ACHN (cell line): ENCODE measurements at places on chromosomes 6 and 20.

- DNase-seq = no peak
Observed at GRCh38 chr6:27053738-27054137, 193.8 kb upstream of the PRSS16 start.

GRCh38 chr6:157595768-157596167, 214.8 kb downstream of the ZDHHC14 start:
- DNase-seq = no peak

- DNase-seq = peak; percentile 2
Observed at GRCh38 chr20:1185316-1185741, 548 bp upstream of the TMEM74B start.

DNA sequence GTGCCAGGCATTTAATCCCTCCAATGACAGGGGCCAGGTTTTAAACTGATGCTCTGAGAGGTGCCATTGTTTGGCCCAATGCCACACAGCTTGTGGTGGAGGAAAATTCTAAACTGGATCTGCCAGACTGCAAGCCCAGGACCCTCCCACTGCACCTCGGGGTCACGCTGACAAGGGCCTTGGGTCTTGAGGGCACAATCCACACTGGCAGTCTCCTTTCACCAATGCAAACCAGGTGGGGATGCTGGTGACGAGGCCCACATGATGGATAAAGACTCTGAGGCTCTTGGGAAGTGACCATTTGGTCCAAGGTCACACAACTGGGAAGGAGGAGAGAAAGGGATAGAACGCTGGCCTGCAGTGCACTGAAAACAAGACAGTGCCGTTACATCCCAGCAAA, 14.7 kb downstream of the ANKRD60 start:
- DNase-seq = no peak

DNA sequence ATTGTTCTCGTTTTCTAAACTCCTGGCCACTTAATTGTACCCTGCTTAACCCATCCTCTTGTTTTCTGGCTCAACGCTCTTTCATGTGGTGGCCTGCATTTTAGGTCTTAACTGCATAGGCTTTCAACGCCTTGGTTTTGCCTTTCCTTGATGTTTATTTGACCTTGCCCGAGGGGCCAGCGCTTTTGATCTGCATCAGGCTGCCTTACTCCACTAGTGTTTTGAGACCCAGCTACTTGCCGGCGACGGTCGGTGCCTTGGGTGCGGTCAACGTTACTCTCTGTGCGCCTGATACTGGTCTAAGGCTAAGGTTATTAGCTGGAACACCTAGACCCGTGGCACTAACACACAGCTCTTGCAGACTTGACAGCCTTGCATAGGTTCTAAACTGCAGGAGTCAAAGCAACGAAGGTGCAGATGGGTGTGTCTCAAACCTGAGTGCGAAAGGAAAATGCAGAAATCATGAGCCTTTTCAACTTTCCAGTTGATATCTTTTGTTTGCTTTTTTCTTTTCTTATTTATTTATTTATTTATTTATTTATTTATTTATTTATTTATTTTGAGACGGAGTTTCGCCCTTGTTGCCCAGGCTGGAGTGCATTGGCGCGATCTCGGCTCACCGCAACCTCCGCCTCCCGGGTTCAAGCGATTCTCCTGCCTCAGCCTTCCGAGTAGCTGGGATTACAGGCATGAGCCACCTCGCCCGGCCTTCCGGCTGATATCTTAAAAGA, 138.8 kb downstream of the HFE start:
- DNase-seq = no peak

DNA sequence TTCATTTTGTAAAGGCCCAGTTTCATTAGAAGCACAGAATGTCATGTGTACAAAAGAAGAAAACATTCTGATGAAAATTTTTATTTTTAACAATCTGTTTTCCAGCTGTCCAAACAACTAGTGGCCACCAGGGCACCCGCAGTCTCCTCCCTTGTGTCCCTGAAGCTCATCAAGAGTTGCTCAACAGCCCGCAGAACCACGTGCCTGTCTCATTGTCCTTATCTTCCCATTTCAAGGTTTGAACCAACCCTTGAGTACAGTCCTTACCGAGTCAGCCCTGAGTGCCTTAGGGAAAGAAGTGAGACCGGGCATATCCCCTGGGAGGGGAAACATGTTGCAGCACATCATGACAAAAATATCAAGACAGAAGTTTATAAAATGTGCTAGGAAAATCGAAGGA, 15.9 kb upstream of the ZNF133 start:
- DNase-seq = no peak

DNA sequence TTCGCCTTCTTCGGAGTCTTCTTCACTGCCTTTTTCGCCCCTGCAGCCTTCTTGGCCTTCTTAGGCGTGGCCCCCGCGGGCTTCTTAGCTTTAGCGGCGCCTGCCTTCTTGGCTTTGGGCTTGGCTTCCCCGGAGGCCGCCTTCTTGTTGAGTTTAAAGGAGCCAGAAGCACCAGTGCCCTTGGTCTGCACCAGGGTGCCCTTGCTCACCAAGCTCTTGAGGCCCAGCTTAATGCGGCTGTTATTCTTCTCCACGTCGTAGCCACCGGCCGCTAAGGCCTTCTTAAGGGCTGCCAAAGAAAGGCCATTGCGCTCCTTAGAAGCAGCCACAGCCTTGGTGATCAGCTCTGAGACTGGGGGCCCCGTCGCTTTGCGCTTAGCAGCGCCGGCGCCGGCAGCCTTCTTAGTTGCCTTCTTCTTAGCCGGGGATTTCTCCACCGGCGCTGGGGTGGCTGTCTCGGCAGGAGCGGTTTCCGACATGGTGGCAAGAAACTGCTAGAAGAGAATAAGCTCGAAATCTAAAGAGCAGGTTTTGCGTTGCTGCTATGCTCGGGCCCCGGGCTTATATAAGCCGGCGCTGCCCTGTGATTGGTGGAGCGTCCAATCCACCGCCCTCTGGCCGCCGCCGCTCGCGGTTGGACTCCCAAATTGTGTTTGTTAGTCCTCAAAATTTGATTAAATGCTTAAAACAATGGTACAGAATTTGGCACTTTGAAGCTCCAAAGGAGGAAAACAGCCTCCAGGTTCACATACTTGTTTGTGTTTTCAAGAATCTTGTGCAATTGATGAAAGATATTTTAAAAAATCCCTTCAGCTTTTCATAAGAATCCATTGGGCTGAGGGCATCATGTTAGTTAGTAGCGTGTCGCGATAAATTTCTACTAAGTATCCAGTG, 44.9 kb downstream of the OR2B2 start:
- no peak for DNase-seq

- DNase-seq = no peak
Observed at GRCh38 chr20:58833921-58834320, 16.8 kb downstream of the GNAS-AS1 start.

DNA sequence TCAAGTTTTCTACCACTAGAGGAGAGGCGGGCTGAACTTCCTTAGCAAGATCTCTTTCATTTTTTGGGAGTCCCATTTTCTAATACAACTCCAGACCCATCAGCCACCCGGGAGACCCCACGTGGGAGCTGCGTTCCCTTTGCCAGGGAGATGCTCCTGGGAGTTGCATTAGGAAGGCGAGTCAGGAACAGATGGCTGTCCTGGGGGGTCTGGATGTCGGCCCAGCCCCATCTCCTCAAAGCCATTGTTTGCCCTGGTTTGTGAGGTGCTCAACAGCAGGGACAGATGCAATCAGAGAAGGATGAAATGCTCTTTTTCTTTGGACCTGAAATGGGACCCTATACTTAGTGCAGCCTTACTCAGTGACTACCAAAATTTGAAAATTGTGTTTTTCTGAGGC, 39.4 kb downstream of the CARMIL1 start:
- no peak for DNase-seq

GRCh38 chr6:158849899-158850806, 31.0 kb upstream of the EZR start:
- DNase-seq = peak; percentile 90

DNA sequence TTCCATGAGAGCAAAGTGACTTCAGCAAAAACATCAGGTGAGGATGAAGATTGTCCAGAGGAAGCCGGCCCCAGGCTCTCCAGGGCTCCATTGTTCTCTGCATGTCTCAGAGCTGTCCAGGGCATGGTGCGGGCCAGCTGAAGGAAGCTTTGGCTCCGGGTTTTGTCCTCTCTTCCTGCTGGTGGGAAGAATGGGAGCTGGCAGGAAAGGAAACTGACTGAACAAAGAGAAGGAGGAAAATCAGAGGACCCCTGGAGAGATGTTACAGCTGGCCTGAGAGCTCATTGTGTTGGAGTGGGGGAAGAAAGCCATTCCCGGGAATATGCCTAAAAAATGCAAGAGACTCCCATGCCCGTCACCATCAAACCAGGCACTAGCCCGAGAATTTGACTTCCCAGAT, 27.1 kb downstream of the PRND start:
- DNase-seq = no peak

DNA sequence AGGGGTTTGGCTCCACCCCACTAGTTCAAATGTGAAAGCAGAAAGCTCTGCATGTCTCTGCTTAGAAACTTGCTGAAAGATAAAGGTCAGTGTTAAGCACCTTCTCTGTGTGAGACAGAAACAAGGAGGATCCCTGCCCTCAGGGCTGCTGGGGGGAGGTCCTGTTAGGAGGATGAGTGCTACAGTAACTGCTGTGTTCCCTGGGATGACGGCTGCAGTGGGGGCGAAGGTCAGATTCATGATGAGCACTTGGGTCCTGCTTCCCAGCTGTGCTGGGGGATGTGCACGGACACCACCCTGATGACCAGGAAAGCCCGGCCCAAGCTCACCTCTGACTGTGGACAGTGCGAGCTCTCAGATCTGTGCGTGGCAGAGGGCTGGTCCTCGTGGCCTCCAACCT, 252.6 kb downstream of the DLL1 start:
- DNase-seq = no peak

GRCh38 chr6:117555882-117556498, 46.3 kb downstream of the GOPC start:
- DNase-seq = peak; percentile 46

DNA sequence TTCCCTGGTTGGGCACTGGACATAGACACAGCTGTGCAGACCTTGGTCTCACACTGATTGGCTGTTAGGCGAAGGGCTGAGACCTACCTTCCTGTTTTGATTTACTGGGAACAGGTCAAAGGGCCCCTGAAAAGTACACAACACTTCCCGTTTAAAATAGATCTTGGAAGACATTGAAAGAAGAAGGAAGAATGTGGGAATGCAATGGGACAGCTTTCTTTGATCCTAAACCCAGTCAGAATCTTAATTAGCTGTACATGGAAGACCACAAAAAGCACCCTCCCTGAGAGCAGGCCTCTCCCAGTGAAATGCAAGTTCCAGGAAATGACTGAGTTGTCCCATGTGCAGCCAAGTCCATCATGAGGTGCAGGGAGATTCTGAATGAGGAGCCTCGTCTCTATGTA, 83.6 kb upstream of the EXOC2 start:
- DNase-seq = no peak

DNA sequence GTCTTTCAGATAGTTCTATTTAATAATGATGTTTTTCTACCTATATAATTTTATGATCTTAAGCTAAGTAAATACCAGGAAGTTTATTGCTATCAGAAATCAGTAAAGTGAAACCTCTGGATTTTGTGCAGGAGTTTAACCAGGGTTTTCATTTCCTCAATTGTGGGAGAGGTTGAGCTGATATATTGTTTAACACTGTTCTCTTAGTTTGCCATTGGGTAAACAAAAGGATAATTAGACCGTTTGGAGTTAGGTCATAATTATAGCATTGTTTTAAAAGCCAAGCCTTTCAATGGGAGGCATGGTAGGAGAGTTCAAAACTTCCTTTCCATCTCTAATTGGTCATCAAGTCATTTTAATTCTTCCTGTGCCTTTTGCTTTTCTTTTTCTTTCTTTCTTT, 58.7 kb downstream of the STXBP5 start:
- DNase-seq = no peak
